ENCODE measurements at places on chromosomes 4 and X.

- DNase-seq, result no peak
Observed at GRCh38 chr4:138452826-138453225, 210.7 kb upstream of the SLC7A11 start.

GRCh38 chr4:189530848-189531247, 409.8 kb upstream of the FRG1 start:
- no peak for DNase-seq

DNA sequence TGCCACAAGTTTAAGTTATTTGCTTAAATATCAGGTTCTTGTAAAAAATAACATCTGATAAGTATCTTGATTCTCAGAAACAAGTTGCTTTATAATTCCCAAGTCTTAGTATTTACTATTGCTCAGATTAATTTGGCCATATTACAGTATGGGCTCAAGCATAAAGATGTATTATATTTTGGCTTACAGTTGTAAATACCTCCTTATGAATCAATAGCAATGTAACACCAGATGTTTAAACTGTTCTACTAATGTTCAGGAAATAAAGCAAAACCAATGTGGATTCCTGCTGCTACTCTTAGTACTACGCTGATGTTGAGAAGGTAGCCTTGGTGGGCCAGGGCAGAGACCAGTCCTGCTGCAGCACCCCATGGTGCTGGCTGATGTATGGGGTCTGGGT, 102.7 kb downstream of the MGST2 start:
- DNase-seq, result no peak

DNA sequence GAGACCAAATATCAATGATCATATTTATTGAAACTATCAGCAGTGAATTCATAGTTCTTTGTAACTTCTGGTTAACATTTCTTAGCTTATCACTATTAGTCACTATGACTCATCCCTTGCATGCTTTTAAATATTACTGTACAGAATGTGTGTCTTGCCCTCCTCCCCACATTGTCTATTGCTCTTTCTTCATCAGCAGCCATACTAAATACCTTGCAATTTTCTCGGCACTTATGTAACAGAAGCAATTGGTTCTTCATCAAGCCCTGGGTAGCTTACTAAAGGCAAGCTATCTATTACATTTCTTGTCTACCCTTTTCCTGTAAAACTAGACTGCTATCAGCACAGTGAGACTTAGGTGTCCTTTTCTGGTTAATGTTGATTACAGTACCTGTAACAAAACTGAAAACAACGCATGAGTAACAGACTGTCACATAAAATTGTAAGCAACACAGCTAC, 8.2 kb downstream of the KLHL4 start:
- DNase-seq, result no peak

GRCh38 chrX:2540426-2540947, 39.7 kb upstream of the DHRSX start:
- DNase-seq, result no peak

GRCh38 chrX:2325076-2325784, 175.5 kb downstream of the DHRSX start:
- DNase-seq, result no peak

- DNase-seq, result no peak
Observed at GRCh38 chr4:79585330-79585729, 177.3 kb upstream of the GK2 start.

- no peak for DNase-seq
Observed at GRCh38 chr4:55358668-55359067, 12.6 kb downstream of the SRD5A3 start.

DNA sequence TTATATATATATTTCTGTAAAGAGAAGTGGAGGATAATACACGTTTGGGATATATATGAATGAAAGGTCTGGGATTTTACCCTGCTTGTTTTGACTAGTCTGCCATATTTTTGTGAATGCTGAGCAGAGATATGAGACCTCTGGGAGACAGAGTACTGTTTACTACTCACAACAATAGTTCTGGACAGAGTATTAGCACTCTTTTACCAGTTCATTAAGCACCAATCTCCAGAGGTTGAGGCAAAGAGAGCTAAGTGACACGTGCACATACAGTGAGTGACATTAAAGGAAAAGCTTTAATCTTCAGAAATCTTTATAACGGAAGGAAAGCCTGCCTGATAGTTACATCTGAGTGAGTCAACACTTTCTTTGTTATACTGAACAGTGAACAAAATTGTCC, 1452.7 kb upstream of the TENM3 start:
- DNase-seq, result no peak

- no peak for DNase-seq
Observed at GRCh38 chr4:145154573-145154972, 25.8 kb downstream of the OTUD4 start.

DNA sequence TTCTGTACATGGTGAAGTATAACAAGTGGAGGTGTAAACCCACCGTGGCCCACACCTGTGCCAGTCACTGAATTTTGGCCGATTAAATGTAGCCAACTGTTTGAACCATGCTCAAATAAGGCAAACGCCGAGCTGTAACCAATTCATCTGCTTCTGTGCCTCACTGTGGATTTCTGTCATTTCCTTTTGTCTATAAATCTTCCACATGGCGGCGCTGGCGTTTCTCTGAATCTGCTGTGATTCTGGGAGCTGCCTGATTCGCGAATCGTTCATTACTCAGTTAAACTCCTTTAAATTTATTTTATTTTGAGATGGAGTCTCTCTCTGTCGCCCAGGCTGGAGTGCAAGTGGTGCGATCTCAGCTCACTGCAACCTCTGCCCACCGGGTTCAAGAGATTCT, 19.2 kb downstream of the SUPT20HL2 start:
- DNase-seq, result peak; percentile 2

DNA sequence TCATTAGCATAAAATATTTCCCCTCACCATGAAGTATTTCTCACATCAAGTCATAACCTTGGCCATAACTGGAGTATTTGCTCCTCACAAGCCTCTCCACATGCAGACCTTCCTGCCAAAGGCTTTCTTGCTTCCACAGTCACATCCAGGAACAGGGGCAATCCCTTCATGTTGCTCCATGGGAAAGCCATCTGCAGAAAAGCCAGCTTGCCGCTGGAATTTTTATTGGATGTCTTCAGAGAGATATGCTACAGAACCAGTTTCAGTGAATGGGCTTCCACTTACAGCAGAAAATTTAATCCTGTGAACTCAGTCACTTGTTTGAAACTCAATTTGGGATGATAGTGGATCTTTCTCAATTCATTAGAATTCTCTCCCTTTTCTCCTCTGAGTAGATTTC, 3.2 kb upstream of the CDKN2AIP start:
- DNase-seq, result no peak

DNA sequence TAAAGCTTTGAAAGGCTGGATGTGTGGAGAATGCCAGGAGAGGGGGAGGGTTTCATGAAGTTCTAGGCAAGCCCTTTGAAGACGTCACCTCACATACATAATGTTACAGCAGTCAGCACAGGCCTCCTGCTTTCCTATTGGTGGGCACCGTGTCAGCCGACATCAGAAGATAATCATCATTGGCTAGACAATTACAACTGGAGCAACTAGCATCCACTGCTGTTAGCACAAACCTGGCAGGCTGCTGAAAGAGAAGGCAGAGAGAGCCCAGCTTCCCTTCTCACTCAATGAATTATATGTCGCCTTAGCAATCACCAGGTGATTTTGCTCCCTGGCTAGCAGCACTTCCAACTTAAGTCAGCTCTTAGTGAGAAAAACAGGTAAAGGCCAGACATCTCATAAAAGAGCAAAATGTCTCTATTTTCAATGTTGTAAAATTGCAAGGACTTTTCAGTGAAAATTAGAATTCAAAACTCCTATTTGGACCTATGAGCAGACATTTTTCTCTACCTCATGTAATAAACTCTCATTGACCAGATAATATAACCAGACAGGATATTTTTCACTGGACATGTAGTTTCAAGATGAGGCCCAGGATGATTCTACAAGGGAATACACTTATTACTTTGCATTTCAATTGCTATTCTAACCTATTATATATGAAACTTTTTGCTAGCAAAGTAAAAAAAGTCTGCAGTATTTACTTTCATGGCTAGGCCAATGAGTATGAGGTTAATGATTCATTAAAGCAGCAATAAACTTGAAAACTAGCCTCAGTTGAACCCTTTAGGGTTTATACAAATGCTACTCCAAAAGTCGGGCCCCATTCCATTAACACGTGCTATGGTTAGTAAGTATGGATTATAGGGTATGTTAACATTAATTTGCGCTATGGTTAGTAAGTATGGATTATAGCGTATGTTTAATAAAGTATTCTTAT, 4.3 kb downstream of the ELOVL6 start:
- DNase-seq, result peak; percentile 77

GRCh38 chr4:142121448-142122350, 485.3 kb downstream of the IL15 start:
- DNase-seq, result no peak

DNA sequence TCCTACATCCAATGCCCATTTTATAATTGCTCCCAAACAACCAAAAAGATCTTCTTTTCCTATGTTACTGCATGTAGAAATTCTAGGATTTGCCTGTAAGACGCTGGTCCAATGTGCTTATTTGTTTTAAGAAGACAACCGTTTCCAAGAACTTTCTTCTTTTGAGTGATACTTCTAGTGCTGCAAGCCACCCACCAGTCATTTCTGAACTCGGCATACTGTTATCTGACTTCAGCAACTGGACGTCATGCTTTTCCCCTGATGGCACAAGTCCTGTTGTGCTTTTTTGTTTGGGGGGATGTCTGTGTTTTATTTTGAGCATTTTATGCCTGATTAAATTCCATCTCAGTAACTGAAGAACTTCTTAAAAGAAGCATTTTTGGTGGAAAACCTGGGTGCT, 16.0 kb upstream of the RAP1GDS1 start:
- DNase-seq, result no peak

DNA sequence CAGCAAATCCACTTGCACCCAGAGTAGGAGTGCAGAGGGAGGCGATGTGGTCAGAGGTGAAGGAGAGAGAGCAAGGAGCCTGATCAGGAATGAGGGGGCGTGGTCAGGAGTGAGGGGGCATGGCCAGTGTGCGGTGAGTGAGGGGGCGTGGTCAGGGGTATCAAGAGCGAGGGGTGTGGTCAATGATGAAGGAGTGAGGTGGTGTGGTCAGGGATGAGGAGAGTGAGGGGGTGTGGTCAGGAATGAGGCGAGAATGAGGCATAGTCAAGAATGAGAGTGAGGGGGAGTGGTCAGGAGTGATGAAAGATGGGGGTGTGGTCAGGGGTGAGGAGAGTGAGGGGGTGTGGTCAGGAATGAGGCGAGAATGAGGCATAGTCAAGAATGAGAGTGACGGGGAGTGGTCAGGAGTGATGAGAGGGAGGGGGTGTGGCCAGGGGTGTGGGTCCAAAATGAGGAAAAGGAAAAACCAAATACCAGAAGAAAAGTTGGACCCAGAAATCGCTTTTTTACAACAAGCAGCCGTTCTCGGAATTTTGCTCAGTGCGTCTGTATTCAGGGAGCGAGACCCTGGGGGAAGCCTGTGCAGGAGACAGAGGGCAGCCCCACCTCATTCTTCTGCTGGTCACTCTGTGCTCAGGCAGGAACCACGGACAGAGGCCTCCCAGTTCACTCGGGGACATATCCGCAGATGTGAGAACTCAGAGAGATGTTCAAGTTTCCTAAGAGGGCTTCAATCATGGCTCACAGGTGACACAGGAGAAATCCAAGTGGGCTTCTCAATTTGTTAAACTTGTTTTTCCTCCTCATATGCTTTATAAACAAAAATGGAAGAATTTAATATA, 47.5 kb downstream of the MAGEA1 start:
- DNase-seq, result no peak

GRCh38 chrX:150546711-150547153, 21.7 kb upstream of the MTM1 start:
- peak; percentile 31 for DNase-seq

DNA sequence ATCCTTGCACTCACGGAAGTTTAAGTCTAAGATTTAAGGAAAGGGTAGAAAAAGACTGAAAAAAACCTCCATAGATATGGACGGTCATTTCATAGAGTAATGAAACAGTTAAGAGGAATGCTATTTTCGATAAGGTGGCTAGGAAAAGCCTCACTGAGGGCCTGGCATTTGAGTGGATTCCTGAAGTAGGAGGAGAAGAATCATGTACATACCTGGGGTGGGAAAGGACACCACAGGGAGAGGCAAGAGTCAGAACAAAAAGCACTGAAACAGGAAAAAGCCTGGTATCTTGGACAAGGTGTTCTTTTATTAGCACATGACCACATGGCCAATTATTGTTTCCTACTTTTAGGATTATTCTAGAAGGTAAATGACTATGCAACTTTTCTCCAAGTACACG, 547.2 kb upstream of the DIPK2B start:
- DNase-seq, result no peak

DNA sequence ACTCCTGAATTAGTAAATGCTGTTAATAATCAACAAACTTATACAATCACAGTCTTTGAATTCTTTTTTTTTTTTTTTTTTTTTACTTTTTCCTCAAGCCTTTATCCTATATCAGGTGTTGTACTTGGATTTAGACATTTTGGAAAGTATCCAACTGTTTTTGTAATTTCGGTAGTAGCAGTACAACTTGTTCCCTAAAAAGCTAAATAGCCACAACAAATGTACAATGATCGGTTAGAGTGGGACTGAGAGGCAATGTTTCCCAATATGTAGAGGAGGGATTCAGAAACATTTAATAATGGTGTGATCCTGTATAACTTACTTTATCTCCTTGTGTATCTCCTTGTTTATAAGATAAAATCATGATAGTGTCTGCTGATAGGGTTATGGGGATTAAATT, 343.1 kb downstream of the GRID2 start:
- DNase-seq, result no peak

DNA sequence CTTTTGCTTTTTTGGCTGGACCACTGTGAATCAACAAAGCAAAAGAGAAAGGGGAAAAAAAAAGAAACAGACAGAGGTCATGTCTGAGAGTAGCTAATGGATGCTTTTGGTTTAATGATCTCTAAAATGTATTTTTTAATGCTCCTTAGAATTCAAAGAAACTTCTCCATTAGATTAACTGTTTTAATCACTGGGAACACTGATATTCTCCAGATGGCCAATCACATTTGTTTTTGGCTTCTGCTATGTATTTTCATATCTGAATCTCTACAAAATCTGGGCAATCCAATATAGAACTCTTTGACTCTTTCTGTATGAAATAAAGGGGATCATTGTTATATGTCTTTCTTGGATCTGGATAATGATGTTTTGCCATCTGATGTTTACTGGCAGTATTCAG, 278.2 kb downstream of the ADGRL3 start:
- DNase-seq, result no peak

GRCh38 chr4:43853565-43854264, 594.9 kb downstream of the KCTD8 start:
- DNase-seq, result no peak

DNA sequence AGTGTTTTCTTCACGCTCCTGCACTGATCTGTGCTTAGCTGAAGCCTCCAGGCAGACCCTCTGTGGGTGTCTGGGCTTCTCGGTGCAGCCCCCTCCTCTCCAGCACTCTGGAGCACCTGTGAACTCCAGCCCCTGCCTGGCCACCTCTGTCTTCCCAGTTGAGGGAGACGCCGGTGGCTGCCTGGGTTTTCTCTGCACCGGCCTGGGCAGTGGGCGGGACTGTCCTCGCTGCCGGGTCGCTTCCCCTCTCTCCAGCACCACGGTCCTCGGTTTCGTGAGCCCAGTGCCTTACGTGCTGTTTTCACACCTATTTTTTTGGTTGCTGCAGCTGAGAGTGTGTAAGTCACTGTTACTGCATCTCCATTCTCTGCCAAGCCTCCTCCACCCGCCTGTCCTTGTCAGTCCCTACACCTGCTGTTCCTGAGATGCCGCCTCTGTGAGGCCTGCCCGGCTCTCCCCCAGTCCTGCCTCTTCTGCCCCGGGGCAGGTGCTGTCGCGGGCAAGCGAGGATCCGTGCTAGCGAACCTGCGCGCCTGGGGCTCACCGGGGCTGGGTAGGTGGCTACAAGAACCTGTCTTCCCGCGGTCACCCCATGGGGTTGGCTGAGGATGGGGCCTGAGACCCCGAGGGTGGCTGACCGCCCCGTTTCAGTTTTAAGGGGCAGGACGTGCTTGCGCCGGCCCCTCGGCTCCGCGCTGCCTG, 2.4 kb upstream of the FGFRL1 start:
- peak; percentile 20 for DNase-seq
